ENCODE measurements at places on chromosomes 12 and 14. TPM values are rescaled to one million over a fixed set of nuclear protein-coding genes. Genes with fewer than 3 reads are reported as not detected.

The GPRC5D gene
- not detected for total RNA-seq

The PTHLH gene
- 0.52 TPM for total RNA-seq

The DIO3 gene
- total RNA-seq, result 1.0 TPM

The MYF6 gene
- 136 TPM for total RNA-seq

The RBM25 gene
- total RNA-seq, result 19.3 TPM

The ITGA7 gene
- total RNA-seq, result 123 TPM

The BORCS5 gene
- total RNA-seq, result 19.3 TPM

The MIPOL1 gene
- 16.7 TPM for total RNA-seq

The SAMD15 gene
- not detected for total RNA-seq

The MTA1 gene
- total RNA-seq, result 19.3 TPM

The RFLNA gene
- total RNA-seq, result 2.6 TPM

The TRPV4 gene
- total RNA-seq, result 0.52 TPM

The CCDC175 gene
- total RNA-seq, result not detected

The RPL6 gene
- 896 TPM for total RNA-seq

The ACSS3 gene
- 14.6 TPM for total RNA-seq

The SIX1 gene
- 45.4 TPM for total RNA-seq

The CCDC196 gene
- total RNA-seq, result not detected

The CCDC197 gene
- total RNA-seq, result not detected

The VPS33A gene
- 16.2 TPM for total RNA-seq

The OR10P1 gene
- total RNA-seq, result not detected

The KERA gene
- total RNA-seq, result 56.4 TPM

The SYNDIG1L gene
- total RNA-seq, result under 0.01 TPM

The SLC17A8 gene
- total RNA-seq, result under 0.01 TPM

The DNAI7 gene
- total RNA-seq, result 1.6 TPM

The ESR2 gene
- 1.0 TPM for total RNA-seq

The RIN3 gene
- 4.7 TPM for total RNA-seq

The SLC5A8 gene
- total RNA-seq, result under 0.01 TPM

The PTPN21 gene
- 16.2 TPM for total RNA-seq

The CLEC4A gene
- total RNA-seq, result not detected

The OASL gene
- not detected for total RNA-seq

The NRXN3 gene
- total RNA-seq, result 0.52 TPM

The PXN gene
- total RNA-seq, result 20.9 TPM

Data from skeletal muscle tissue (tissue), 5 donors.